CD4-positive, alpha-beta T cell treated with Interleukin-10 for 1 hour (primary cell): ENCODE measurements at places on chromosomes 1 and 21.

DNA sequence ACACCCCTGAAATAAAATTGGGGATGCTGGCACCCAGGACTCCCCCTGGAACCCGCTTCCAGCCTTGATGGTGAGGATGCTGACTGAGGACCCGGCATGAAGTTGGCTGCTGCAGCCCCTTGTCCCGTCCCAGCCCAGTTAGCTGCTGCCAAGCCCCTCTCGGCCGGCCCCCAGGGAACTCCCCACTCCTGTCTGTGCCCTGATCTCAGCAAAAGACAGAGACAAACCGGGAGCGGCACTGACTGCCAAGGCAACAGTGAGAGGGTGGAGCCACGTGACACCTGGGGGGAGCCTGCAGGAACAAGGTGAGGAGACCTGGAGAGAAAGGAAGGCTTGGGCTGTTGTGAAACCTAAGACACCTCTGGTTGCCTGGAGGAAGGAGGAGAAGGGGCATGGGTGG is 24.7 kb downstream of the CASZ1 start:
- no peak for DNase-seq

GRCh38 chr1:8604041-8604945 is 213.1 kb downstream of the RERE start:
- peak; percentile 26 for DNase-seq

- no peak for DNase-seq
Observed at GRCh38 chr1:71399594-71399993, 318.8 kb upstream of the ZRANB2 start.

DNA sequence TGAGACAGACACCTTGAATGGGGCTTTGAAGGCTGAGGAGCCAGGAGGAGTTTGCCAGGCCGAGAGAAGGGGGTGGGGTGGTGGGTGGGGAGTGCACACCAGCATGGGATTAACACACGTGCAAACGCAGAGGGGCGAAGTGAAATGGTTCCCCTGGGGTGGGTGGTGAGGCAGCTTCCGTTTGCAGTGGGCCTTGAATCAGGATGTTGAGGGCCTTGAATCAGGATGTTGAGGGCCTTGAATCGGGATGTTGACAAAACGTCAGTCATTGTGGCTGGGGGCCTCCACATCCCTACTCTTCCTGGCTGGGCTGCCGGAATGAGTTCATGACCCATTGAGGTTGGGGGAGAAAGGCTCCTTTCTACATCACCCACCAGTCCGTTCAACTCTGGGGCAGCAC is 16.6 kb downstream of the LDLRAP1 start:
- DNase-seq = no peak

DNA sequence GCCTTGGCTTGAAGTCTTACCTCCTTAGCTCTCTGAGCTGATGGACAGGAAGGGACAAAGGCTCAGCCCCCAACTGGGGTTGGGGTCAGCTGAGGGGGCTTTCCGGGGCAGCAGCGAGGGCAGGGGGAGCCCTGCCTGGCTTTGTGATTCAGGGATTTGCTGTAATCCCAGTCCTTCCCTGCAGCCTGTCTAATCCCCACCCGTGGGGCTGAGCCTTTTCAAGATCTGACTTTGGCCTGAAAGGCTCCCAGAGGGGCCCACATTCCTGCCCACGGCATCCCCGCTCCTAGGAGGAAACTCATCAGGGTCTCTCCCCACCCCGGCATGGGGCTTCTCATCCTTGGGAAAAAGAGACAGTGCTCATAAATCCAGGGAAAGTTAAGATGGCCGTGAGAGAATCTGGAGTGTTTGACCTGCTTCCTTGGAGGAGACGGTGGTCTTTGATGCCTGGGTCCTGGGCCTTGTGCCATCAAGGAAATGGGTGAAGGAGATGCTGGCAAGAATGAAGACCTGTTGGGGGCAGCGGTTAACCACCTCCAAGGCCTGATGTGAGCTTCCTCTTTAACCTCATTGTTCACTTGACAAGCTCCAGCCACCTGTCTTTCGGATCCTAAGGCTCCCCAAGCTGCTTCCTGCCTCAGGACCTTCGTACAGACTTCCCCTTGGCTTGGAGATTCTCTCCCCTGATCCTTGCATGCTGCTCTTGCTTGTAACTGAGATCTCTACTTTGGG is 83.1 kb upstream of the WNT4 start:
- no peak for DNase-seq

- no peak for DNase-seq
Observed at GRCh38 chr1:96840396-96840795, 118.8 kb downstream of the PTBP2 start.

DNA sequence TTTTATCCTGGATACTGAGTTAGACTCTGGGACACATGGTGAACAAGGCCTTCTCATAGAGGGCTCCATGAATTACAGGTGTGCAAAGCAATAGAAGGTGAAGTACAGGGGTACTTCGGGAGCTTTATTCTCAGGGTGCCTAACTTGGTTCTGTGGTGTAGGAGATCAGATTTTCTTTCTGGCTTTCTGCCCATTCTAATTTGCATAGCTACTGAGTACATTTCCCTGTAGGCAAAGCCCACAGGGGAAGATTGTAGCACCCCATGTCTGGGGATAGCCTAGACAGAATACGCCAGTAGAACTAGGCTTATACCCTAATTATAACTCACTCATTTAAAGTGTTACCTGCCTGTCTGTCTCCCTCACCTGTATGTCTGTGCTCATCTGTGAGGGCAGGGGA is 49.7 kb downstream of the PGM1 start:
- DNase-seq = no peak

GRCh38 chr1:58331156-58331555 is 215.4 kb downstream of the OMA1 start:
- no peak for DNase-seq

- no peak for DNase-seq
Observed at GRCh38 chr21:31409831-31410487, 65.9 kb upstream of the TIAM1 start.

DNA sequence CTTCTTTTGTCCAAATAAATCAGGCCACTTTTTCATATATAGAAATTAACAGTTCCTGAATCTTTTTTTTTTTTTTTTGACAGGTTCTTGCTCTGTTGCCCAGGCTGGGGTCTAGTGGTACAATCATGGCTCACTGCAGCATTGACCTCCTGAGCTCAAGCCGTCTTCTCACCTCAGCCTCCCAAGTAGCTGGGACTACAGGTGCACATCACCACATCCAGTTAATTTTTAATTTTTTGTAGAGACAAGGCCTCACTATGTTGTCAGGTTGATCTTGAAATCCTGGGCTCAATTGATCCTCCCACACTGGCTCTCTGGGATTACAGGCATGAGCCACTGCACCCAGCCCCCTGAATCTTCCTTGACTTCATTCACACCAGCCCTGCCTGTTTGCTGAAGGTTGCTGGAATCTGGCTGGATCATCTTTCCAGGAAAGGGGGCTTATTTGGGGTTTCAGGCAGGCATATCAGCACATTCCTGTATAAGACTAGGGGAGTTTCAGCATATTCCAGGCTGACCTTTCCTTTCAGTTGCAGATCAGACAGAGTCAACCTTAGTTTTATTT is 78.2 kb upstream of the ARHGAP29 start:
- no peak for DNase-seq

- no peak for DNase-seq
Observed at GRCh38 chr1:7322283-7322785, 448.8 kb upstream of the VAMP3 start.

GRCh38 chr1:24915816-24916602 is 14.1 kb downstream of the RUNX3 start:
- peak; percentile 47 for DNase-seq

GRCh38 chr1:116987256-116987555 is 14.4 kb upstream of the CD101 start:
- DNase-seq = peak; percentile 68

DNA sequence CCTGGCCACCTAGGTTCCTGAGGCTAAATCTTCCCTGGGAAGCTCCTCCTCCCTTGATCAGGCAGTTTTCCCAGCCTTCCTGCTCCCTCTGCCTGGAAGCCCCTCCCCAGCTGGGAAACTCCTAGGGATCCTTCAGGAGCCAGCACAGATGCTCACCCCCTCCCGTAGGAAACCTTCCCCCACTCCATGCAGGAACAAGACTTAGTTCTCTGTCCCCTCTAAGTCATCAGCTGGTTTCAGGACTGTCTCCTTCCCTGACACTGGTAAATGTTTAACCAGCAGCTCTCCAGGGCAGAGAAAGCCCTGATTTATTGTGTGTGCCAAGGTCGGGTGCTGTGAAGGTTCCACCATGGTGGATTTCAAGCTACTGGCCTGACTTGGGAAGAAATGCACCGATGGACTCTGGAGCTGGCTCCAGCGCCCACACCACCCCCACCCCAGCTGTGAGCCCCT is 25.0 kb downstream of the TTC39A start:
- no peak for DNase-seq

GRCh38 chr1:245014247-245015029 is 140.3 kb upstream of the KIF26B start:
- DNase-seq = no peak

- DNase-seq = no peak
Observed at GRCh38 chr1:166918088-166918955, 42.3 kb upstream of the TADA1 start.

DNA sequence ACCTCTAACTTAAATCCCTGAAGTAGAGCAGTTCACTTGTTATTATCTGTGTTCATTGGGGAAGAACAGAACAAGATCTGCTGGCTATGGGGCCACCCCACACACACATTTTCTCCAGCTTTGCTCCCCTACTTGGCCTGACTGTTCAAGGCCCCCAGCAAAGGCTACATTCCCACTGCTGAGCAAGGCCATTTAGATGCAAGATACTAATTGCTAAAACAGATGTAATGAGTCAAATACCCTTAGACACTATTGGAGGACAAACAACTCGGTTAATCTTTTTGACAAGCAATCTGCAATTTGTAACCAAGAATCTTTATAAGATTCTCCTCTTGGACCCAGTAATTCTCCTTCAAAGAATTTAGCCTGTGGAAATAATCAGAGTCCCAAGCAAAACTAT is 67.7 kb downstream of the NAV1 start:
- no peak for DNase-seq
